ENCODE measurements at places on chromosomes 1 and 21.

- DNase-seq, result no peak
Observed at GRCh38 chr1:3056641-3057040, 12.4 kb upstream of the PRDM16 start.

- DNase-seq, result no peak
Observed at GRCh38 chr1:18283601-18284385, 176.2 kb downstream of the IGSF21 start.

DNA sequence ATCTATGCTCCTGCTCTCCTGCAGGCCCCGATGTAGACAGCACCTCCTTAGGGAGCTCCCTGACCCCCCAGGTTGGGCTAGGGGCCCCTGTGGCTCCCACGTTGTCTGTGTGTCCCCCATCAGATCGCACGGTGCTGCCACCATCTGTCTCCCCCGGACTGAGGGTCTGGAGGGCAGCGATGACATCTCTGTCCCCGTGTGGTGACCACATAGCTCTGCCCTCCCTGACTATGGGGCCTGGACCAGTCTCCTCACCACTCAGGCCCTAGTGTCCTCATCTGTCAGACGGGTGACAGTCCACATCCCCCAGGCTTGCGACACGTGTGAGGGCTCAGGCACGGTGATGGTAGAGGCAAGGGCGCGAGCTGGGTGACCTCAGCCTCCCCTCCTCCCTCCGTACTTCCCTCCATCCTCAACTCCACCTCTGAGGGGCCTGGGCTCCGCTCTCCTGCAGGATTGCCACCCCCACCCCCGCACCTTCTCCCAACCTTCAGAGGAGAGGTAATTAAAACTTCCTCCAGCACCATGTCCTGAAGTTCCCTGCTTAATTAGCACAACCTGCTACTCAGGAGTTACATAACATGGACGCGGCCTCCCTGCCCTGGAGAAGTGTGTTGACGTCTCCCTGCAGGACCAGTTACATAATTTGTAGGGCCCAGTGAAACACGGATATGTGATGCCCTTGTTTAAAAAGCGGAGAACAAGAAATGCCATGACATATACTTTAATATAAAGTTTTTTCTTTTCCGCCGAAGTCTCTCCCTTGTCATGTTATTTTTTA is 288.2 kb downstream of the PTPRU start:
- no peak for DNase-seq

DNA sequence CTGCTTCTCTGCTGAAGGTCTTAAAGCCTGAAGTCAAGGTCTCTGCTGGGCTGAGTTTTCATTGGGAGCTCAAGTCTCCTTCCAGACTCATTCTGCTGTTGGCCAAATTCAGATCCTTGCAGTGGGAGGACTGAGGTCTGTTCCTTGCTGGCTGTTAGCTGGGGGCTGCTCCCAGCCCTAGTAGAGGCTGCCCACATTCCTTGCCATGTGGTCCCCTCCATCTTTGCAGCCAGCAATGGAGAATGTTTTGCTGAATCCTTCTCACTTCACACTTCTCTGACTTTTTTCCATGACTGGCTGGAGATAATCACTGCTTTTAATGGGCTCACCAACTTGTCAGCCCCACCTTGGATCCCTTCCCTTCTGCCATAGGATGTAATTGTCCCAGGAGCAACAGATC is 33.2 kb downstream of the UBASH3A start:
- no peak for DNase-seq

- DNase-seq, result no peak
Observed at GRCh38 chr1:15718199-15718601, 17.9 kb upstream of the SLC25A34 start.

DNA sequence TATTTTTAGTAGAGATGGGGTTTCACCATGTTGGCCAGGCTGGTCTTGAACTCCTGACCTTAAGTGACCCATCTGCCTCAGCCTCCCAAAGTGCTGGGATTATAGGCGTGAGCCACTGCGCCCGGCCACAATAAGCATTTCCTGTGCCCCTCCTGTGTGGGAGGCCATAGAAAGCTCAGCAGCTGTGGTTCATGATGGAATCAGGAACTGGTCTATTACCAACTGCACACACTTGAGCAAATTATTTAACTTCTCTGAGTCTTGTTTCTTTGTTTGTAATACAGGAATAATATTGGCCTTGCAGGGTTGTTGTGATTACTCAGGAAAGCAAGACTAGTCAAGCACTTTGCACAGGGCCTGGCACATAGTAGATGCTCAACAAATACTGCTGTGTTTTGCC is 15.0 kb downstream of the RHBG start:
- no peak for DNase-seq

GRCh38 chr1:205858141-205858961 is 8.4 kb upstream of the PM20D1 start:
- DNase-seq, result no peak

GRCh38 chr21:36436829-36437744 is 42.8 kb downstream of the CLDN14 start:
- no peak for DNase-seq

DNA sequence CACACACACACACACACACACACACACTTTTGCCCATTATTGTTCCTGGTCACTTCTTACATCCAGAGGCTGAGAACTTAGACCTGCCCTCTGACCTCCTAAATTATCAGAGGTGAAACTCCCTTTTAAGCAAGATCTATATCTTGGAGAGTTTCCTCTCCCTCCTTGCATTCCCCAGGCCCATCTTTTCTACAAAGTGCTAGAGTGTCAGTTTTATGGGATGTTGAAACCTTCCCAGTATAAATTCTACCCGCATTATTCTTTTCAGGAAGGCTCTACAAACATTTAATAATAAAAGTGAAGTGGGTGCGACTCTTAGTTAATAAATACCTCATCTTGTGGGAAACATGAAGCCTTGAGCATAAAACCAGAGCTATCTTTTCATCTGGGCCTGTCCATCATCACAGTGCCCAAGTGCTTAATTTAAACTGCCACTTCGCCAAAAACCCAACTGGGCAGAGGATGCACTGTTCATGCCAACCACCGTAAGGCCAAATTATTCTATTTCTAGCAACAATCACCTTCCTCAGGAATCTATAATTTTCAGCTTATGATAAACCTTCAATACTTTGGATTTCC is 458.2 kb upstream of the RUNX1 start:
- DNase-seq, result no peak

GRCh38 chr1:60848583-60849188 is 233.7 kb upstream of the NFIA start:
- no peak for DNase-seq

DNA sequence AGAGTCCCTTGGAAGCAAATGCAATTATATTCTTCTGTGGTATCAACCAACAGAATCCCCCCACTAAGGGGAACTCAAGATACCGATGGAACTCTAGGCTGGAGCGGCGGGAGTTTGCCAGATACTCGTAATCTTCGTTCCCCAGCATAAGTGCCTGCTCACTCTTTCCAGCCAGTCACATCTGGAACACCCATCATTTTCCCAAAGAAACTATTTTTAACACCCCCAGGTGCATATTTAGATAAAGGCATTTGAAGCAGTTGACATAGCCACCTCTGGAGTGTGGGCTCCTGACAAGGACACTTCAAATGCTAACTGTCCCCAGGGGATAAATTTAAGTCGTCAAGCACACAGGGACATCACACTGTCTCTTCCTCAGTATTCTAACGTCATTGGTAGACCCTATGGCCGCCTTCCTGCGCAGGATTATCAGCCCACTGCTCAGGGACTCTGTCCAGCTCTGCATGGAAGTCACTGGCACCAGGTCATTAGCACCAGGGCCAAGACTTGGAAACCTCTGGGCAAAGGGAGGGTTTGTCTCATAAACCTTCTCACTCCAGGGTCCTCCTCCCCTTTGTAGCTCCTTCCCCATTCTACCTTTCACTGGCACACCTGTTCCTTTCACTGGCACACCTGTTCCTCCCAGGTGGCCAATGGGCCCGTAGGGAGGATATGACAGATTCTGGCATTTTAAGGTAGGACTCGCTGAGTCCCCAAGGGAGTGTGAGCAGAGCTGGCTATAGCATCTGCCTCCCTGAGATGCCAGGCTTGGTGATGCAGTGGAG is 48.8 kb downstream of the H3-3A start:
- no peak for DNase-seq

- no peak for DNase-seq
Observed at GRCh38 chr1:209542585-209542984, 40.9 kb upstream of the CAMK1G start.

GRCh38 chr1:167594822-167595221 is 35.2 kb upstream of the RCSD1 start:
- DNase-seq, result no peak

DNA sequence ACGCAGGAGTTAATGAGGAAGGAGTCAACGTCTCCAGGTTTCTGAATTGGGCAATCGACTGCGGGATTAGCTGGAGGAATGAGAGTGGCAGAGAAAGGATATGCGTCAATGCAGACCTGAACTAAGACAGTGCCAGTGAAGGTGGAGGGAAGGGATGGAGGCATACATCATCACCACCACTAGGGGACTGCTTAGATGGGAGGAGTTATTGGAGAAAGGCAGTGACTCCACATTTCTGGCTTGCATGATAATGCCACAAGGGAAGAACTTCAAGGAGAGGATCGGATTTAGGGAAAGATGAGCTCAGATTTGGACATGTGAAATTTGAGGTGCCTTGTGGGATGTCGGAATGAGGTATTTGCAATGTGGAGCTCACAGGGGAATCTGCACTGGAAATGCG is 17.5 kb downstream of the VASH2 start:
- no peak for DNase-seq

GRCh38 chr1:25701030-25701785 is 84.6 kb downstream of the MAN1C1 start:
- DNase-seq, result no peak

- DNase-seq, result no peak
Observed at GRCh38 chr1:22344329-22344630, 107.4 kb upstream of the ZBTB40 start.
